ENCODE measurements at places on chromosomes 6 and 20.

GRCh38 chr6:80728830-80729229, 622.4 kb downstream of the BCKDHB start:
- no peak overlapping the region for H3K27ac ChIP-seq
- H3K27me3 ChIP-seq: no peaks in the 10 kb centered on the region
- no peak for DNase-seq

DNA sequence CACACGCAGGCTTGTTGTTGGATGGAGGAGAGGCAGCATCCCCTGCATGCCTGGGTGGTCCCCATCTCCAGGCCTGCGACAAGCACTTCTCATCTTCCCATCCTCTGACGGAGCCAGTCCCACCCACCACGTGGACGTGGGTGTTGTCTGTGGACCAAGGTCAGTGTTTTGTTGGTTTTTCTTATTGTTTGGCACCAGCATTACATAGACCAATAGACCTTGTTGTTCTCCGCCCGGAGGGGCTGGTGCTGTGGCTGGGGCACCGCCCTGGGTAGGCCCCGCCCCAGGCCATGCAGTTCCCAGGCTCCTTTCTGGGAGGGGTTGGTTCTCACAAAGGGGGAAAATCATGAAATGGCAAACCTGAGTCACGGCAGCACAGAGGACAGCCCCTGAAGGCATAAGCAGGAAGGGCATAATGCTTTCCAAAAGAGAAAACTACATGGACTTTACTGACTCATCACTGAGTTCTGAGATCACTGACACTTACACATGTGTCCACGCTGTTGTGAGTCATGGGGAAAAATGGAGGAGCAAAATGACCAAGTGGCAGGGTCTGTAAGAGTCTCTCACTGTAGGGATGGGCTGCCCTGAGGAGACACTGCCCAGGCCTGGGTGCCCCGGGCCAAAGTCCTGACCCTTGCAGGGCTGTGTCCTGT, 90.8 kb downstream of the THBS2 start:
- H3K27ac ChIP-seq: no peak overlapping the region
- H3K4me3 ChIP-seq: no peak overlapping the region
- no peaks in the 10 kb centered on the region for H3K27me3 ChIP-seq
- no peak for DNase-seq

DNA sequence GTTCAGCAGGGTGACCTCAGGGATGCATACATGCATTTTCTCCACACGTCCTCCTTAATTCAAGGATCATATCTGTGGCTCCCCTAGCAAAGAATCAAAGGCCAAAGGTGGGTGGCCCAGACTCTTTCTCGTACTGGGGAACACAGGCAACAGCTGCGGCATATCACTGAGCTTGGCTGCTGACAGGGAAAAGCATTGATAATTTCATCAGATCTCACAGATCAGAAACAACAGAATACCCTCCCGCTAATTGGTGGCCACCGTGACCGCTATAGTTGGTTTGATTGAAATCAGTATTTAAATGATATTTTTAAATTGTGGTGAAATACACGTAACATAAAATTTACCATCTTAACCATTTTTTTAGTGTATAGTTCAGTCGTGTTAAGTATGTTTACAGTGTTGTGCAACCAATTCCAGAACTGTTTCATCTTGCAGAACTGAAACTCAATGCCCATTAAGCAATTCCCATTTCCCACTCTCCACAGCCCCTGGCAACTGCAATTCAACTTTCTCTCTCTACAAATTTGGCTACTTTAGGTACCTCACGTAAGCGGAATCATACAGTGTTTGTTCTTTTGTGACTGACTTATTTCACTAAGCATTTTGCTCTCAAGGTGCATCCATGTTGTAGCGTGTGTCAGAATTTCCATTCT, 74.7 kb upstream of the TMEM170B start:
- no peaks in the 10 kb centered on the region for H3K36me3 ChIP-seq
- DNase-seq: no peak
- no peak overlapping the region for H3K27ac ChIP-seq
- peaks cover 4% of the 10 kb centered on the region for H3K4me1 ChIP-seq
- H3K27me3 ChIP-seq: no peaks in the 10 kb centered on the region

DNA sequence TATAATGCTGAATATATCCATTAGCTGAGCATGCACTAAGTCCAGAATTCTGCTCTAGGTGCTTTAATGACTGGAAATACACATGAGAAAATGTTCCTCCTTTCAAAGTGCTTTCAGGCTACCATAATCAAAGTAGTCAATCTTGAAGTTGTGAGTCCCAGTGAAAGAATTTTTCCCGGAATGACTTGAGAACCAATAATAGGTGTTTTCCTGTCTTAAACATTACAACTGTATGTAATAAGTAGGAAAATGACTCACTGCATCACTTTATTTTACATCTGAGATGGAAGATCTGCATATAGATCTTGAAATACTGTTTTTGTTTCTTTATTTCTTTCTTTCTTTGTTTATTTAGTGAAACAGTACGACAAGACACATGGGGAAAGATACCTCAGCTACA, 437.4 kb upstream of the JAG1 start:
- no peak for DNase-seq
- H3K27ac ChIP-seq: no peak overlapping the region
- H3K4me3 ChIP-seq: no peak overlapping the region
- H3K4me1 ChIP-seq: peaks cover 8% of the 10 kb centered on the region

GRCh38 chr6:159981403-159982245, 12.7 kb downstream of the IGF2R start:
- peaks cover 72% of the 10 kb centered on the region for H3K4me1 ChIP-seq
- H3K27me3 ChIP-seq: no peaks in the 10 kb centered on the region
- no peak for DNase-seq
- H3K36me3 ChIP-seq: no peaks in the 10 kb centered on the region
- H3K4me3 ChIP-seq: no peak overlapping the region

- H3K36me3 ChIP-seq: peaks cover 52% of the 10 kb centered on the region
- no peak overlapping the region for H3K27ac ChIP-seq
- no peak overlapping the region for H3K4me3 ChIP-seq
- peaks cover 16% of the 10 kb centered on the region for H3K4me1 ChIP-seq
- no peak for DNase-seq
Measured at GRCh38 chr6:148547110-148547509, 199.7 kb upstream of the UST start.
